ENCODE measurements at places on chromosomes 1 and 21. TPM values are rescaled to one million over a fixed set of nuclear protein-coding genes. Genes with fewer than 3 reads are reported as not detected.
A peak's percentile ranks its signal among the peaks of the same experiment; 100 is the strongest.

- peak overlapping the region; percentile 12 for H3K27ac ChIP-seq
- H3K36me3 ChIP-seq, result no peaks in the 10 kb centered on the region
- DNase-seq, result peak; percentile 42
- H3K4me3 ChIP-seq, result no peak overlapping the region
- H3K4me1 ChIP-seq, result no peaks in the 10 kb centered on the region
Measured at GRCh38 chr1:186212568-186213224, 162.4 kb downstream of the TPR start.

DNA sequence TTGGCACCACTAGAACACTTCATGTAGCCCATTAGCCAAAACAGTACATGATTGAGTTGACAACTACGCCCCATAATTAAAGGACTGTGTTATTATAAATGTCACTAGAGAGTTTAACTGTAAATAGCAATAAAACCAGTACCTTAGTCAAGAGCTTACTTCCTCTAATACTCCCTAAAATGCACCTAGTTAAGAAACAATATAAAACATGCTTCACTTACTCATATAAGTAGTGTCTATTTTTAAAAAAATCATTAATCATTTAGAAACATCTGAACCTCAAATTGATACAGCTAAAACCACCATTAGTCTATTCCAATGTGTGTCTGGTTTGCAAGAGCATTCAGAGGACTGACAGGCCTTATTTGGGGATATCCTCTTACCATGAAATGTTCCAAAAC lies 25.3 kb downstream of the PTP4A2 start:
- no peaks in the 10 kb centered on the region for H3K27me3 ChIP-seq
- DNase-seq, result no peak
- H3K36me3 ChIP-seq, result peaks cover 34% of the 10 kb centered on the region

DNA sequence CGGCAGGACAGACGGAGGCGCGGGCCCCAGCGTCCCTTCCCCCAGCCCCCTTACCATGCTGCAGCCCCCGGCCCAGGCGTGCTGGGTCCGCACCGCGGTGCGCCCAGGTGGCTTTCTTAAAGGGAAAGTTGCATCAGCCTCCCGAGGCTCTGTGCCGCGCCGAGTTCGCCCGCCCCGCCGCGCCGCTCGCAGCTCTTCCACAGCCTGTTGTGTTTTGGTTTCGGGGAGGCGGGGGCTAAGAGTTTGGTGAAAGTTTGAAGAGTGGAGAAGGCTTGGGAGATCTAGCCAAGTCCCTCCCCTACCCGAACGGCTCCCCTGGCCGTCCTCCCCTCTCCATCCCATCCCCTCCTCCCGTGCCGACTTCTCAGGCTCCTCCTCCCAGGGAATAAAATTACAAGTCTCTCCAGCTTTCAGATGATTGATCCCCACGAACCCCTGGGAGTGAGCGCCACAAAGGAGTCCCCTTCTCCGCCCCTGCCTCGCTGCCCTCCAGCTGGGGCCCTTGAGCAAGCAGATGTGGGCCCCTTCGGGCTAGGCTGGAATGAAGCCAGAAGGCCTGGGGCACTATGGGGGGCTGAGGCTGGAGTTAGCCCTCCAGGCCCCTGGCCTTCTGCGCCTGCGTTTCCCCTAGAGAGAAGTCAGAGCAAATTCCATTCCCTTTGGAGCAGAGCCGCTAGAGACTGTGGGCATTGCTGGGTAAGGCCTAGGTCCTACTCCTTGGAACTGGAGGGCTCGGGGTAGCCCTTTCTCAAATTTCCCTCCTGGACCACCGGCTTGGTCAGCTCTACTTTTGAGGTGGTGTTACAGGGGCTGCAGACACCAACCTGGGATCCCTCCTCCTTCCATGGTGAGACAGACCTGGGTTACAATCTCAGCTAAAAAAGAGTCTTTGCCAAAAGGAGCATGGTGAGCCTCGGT lies at the start of gene SLC6A9:
TSS of gene SLC6A9 (minus strand) at position 211 of the 918 bp plus-strand sequence. CDS start 7,185 bp downstream, outside the sequence.
- peak within 1 kb of the TSS; percentile 87 for H3K4me3 ChIP-seq
- H3K36me3 ChIP-seq, result no peaks in the 10 kb centered on the region

GRCh38 chr1:221910222-221910621 lies 168.3 kb upstream of the DUSP10 start:
- H3K4me3 ChIP-seq, result no peak overlapping the region
- H3K4me1 ChIP-seq, result no peaks in the 10 kb centered on the region
- DNase-seq, result no peak

DNA sequence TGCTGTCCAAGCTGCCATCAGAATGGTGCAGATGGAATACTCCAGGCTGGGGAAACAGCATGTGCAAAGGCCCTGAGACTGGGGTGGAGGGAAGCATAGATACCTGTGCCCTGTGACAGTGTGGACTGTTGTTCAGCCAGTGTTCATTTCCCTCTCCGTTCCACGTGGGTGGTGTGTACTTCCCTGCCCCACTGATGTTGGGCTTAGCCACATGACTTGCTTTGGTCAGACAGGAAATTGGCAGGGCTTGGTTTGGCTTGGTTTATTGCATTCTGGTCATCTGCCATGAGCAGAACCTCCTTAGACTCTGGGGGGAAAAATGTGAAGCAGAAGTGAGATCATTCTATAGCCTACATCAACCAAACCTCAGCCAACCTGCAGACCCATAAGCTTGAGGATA lies 102.4 kb upstream of the IGSF21 start:
- H3K36me3 ChIP-seq, result no peaks in the 10 kb centered on the region
- no peak overlapping the region for H3K27ac ChIP-seq

DNA sequence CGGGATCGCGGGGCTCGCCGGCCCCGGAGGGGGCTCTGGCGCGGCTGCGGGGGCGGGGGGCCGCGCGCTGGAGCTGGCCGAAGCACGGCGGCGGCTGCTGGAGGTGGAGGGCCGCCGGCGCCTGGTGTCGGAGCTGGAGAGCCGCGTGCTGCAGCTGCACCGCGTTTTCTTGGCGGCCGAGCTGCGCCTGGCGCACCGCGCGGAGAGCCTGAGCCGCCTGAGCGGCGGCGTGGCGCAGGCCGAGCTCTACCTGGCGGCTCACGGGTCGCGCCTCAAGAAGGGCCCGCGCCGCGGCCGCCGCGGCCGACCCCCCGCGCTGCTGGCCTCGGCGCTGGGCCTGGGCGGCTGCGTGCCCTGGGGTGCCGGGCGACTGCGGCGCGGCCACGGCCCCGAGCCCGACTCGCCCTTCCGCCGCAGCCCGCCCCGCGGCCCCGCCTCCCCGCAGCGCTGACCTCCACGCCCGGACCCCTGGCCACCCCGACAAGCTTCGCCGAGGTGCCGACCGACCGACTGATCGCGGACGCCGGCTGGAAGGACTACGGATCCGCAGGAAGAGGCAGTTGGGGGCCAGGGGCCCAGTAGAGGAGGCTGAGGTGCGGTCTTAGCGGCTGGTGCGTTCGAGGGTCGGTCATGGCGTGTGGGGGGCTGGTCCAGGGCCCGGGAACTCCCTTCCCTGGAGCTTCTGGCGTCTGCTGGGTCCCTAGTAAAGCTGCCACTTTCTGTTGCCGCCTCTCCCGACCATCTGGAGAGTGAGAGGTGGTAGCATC lies 711 bp downstream of the TRNP1 start:
- peaks cover 2% of the 10 kb centered on the region for H3K27me3 ChIP-seq
- peak; percentile 31 for DNase-seq
- H3K36me3 ChIP-seq, result peaks cover 4% of the 10 kb centered on the region

Gene SLC16A4
- total RNA-seq, result 0.46 TPM

- H3K4me1 ChIP-seq, result peaks cover 6% of the 10 kb centered on the region
- no peak overlapping the region for H3K4me3 ChIP-seq
- peaks cover 4% of the 10 kb centered on the region for H3K36me3 ChIP-seq
- H3K27ac ChIP-seq, result peak overlapping the region; percentile 3
- H3K27me3 ChIP-seq, result peaks cover 15% of the 10 kb centered on the region
Measured at GRCh38 chr1:208100906-208101305, 143.3 kb downstream of the PLXNA2 start.

Gene RGS5
- total RNA-seq, result 5.7 TPM

DNA sequence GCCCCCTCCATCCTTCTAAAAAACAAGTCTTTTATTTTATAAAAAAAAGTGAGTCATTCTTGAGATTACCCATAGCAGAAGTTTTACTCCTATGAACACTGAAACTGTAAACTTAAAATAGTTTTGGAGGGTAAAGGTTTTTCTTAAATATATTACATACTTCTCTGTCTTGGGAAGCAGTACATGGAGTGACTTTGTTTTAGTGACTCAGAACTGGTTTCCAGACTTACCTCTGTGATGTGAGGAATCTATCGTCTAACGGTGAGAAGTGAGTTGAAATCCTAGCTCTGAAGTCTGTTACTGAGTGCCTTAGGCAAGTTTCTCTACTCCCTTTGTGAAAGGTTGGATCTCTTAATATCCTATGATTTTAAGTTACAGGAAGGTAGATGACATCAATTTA lies 176.3 kb upstream of the POU3F1 start:
- H3K36me3 ChIP-seq, result no peaks in the 10 kb centered on the region
- H3K27ac ChIP-seq, result no peak overlapping the region
- no peaks in the 10 kb centered on the region for H3K4me1 ChIP-seq

Gene GOLPH3L
- 30.6 TPM for total RNA-seq

DNA sequence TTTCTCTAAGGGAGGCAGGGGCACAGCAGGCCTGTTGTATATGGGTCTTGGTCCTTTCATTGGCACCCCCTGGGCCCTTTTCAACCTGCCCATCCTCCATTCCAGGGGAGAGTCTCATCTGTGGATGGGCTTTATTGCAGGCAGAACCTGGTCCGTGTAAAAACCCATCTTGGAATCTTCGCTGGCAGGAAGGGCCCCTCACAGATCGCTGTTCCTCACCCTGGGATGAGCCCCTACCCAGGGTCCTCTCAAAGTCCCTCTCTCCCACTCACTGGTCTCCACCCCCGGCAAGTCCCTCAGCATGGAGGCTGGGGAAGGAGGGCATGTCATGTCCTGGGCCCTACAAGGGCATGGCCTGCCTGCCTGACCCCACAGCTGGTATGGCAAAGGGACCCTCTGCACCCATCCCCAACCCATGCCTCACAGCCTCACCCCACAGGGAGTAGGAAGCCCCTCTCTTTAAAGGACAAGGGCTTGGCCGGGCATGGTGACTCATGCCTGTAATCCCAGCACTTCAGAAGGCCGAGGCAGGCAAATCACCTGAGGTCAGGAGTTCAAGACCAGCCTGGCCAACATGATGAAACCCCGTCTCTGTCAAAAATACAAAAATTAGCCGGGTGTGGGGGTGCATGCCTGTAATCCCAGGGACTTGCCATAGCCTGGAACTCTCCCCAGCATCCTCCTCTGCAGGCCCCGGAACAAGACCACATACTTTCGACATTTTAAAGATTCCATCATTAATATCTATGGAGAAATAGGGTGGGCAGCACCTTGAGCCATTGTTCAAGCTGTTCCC lies 13.2 kb upstream of the CDA start:
- DNase-seq, result no peak
- no peak overlapping the region for H3K4me3 ChIP-seq
- H3K4me1 ChIP-seq, result no peaks in the 10 kb centered on the region
- H3K27me3 ChIP-seq, result peaks cover 36% of the 10 kb centered on the region
- no peaks in the 10 kb centered on the region for H3K36me3 ChIP-seq
- no peak overlapping the region for H3K27ac ChIP-seq

Gene APOBEC4
- total RNA-seq, result not detected

- no peaks in the 10 kb centered on the region for H3K27me3 ChIP-seq
- no peak overlapping the region for H3K27ac ChIP-seq
- no peaks in the 10 kb centered on the region for H3K36me3 ChIP-seq
- no peaks in the 10 kb centered on the region for H3K4me1 ChIP-seq
- DNase-seq, result no peak
Measured at GRCh38 chr1:89600451-89601224, 32.3 kb upstream of the LRRC8C start.

DNA sequence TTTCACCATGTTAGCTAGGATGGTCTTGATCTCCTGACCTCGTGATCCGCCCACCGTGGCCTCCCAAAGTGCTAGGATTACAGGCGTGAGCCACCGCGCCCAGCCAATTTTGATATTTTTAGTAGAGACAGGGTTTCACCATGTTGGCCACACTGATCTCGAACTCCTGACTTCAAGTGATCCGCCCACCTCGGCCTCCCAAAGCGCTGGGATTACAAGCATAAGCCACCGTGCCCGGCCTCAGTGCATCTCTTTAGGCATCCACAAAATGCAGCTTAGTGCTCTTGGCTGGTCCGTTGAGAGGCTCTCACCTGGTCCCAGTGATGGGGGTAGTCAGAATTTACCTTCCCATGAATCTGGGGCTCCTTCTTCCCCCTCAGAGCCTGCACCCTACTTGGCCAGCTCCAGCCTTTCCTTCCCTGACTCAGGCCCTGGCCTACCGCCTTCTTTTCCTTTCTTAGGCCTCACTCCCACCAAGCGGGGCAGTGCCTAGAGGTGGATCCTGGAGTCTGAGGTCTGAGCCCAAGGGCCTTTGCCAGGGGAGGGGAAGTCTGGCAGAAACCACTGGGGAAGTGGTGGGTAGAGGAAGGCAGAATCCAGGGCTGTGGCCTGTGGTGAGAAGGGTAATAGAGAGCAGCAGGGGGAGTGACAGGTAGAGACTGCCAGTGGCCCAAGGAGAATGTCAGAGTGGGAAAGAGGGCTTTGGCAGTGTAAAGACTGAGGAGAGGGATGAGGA lies 3.7 kb downstream of the LENEP start:
- H3K4me1 ChIP-seq, result peaks cover 7% of the 10 kb centered on the region
- DNase-seq, result no peak
- H3K27ac ChIP-seq, result no peak overlapping the region

GRCh38 chr1:100718581-100718980 lies 961 bp upstream of the VCAM1 start:
- peaks cover 7% of the 10 kb centered on the region for H3K4me1 ChIP-seq
- no peak for DNase-seq
- no peak overlapping the region for H3K27ac ChIP-seq
- no peak overlapping the region for H3K4me3 ChIP-seq
- no peaks in the 10 kb centered on the region for H3K27me3 ChIP-seq

GRCh38 chr1:76090283-76091203 lies 16.0 kb downstream of the ST6GALNAC3 start:
- DNase-seq, result no peak
- H3K4me3 ChIP-seq, result no peak overlapping the region
- no peaks in the 10 kb centered on the region for H3K36me3 ChIP-seq

GRCh38 chr21:36148886-36149285 lies 7.7 kb upstream of the DOP1B start:
- no peak overlapping the region for H3K4me3 ChIP-seq
- no peak for DNase-seq
- H3K27ac ChIP-seq, result no peak overlapping the region
- peaks cover 5% of the 10 kb centered on the region for H3K4me1 ChIP-seq
- H3K27me3 ChIP-seq, result no peaks in the 10 kb centered on the region

GRCh38 chr1:178921499-178921898 lies 50.6 kb upstream of the ANGPTL1 start:
- peaks cover 30% of the 10 kb centered on the region for H3K4me1 ChIP-seq
- H3K27ac ChIP-seq, result no peak overlapping the region
- H3K27me3 ChIP-seq, result no peaks in the 10 kb centered on the region
- no peak overlapping the region for H3K4me3 ChIP-seq
- no peak for DNase-seq

Data from progenitor cell of endocrine pancreas (in vitro differentiated cells).